SK-MEL-5 (cell line): ENCODE measurements at places on chromosomes 4 and X. TPM values are rescaled to one million over a fixed set of nuclear protein-coding genes. Genes with fewer than 3 reads are reported as not detected.

GRCh38 chrX:27889878-27890277 lies 82.1 kb downstream of the MAGEB10 start:
- DNase-seq: peak; percentile 67

Gene MAGEB1
- total RNA-seq: not detected in 2 replicates

Gene SSX7
- total RNA-seq: not detected in 2 replicates

Gene ARHGEF6
- 3.3 and 3.6 TPM in 2 replicates for total RNA-seq

Gene BEX5
- total RNA-seq: not detected in 2 replicates
